ENCODE measurements at places on chromosomes 5 and 9.

DNA sequence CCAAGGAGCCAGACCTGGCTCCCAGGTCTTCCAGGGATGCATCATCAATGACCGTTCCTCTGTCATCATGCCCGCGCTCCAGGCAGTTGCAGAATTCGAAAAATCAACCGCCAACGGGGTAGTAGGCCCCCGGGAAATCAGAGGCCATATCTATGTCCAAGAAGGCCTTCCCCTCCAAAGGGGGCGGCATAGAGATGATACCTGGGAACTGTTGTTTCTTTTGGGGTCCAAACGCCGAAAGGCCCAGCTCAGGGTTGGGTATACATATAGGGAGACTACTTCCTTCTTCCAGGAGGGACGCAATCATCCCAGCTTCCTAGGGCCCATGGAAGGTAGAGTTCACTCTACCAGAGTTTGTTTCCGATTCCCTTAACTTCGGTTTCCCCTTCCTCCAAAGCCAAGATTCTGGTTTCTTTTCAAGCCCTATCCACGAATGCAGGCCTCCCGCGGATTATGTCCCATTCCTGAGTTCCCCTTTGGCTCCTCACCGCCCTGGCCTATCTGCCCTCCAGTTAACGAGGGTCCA, 754 bp downstream of the DCAF12 start:
- DNase-seq: no peak

GRCh38 chr5:168974082-168974481, 326.9 kb downstream of the SLIT3 start:
- DNase-seq: no peak

- DNase-seq: no peak
Observed at GRCh38 chr9:133269537-133270362, 5.3 kb downstream of the ABO start.

- no peak for DNase-seq
Observed at GRCh38 chr5:132819468-132819867, 6.4 kb downstream of the SOWAHA start.

DNA sequence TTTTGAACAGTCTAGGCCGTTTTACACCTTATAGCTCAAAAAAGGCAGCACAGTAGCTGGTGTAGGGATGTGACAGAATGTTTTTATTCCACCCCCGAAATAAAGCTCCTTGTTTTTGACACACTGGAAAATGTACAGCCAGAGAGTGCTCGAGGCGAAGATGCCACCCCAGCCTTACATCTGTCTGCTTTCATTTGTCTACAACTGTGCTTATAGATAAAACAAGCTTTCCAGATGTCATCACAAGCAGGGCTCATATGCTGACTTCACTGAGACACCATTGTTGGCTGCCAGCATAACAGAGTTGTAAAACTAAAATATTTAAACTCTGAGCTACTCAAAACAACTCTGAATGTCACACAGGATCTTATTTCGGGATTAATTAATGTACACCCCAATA, 386.3 kb downstream of the BNC2 start:
- DNase-seq: no peak

DNA sequence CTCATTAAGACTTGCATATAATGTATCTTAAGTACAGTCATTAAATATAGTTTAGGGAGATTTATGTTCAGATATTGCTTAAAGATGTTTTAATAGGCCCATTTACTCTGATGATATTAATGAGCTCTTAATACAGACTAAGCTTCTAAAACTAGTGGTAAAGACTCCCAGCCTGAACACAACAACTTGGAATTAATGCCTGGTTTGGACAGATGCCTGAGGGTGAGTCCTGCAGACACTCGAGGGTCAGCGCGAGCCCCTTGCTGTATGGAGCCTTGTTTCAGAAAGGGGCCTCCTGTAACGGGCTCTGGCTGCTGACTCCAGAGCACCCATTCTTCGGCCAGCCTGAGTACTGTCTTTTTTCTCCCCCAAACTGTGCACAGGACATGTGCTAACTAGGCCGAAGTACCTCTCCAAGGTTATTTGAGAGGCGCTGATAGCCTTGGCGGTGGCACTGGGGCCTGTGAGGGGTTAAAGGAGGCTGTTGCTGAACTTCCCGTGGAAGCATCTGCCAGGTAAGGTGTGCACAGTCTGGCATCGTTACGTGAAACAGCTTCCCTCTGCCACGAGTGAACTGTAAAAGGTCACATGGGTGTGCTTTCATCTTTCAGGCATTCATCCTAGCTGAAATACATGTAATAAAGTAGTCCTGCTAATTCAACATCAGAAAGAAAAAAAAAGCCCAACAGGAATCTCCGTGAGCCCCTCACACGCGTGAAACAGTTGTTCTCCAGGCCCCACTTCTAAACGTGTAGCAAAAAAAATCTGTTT, 113.4 kb downstream of the MVB12B start:
- DNase-seq: no peak

GRCh38 chr9:121561385-121562222, 62.0 kb upstream of the GGTA1 start:
- no peak for DNase-seq

GRCh38 chr5:76111477-76112174, 28.4 kb downstream of the SV2C start:
- no peak for DNase-seq
